ENCODE measurements at places on chromosomes 4 and X. TPM values are rescaled to one million over a fixed set of nuclear protein-coding genes. Genes with fewer than 3 reads are reported as not detected.

- DNase-seq: no peak
These were observed 99.6 kb downstream of the PCDH18 start for GRCh38 chr4:137432446-137433311.

- no peak for DNase-seq
These were observed 1972.6 kb downstream of the ARAP2 start for GRCh38 chr4:34271479-34272355.

DNA sequence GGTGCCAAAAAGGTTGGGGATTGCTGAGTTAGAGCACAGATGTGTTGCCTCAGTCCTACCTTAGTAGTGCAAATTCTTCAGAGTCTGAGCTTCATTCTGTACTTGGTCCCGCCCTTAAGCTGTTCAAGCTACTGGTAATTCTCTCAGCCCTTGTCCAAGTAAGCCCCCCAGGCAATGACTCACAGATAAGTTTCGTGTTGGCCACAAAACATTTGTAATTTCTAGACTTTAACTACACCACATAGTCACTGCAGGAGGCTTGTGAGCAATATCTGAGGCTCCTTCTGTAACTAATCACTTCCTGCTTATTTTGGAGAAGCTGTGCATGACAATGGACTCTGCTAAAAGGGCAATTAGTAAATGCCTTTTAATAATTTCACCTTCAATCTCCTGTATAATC, 1420.5 kb downstream of the PCDH7 start:
- DNase-seq: no peak

- no peak for DNase-seq
These were observed 100.5 kb downstream of the PTCHD1 start for GRCh38 chrX:23435108-23435507.

DNA sequence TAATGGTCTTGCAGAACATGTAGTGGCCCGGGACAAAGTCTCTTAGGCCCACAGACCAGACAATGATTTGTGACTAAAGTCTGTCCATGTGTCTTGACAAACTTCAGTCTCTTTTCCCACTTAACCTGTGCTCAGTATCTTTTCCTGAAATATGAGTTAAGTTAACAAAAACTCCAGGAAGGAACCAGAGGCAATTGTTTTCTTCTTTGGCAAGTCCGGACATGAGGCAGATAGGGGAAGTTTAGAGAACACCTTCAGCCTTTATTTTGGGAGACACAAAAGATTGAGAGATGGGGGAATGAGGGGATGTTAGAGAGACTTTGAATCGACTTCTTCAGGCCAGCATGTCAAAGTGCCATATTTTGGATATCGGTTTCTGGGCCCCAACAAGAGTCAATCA, 80.2 kb upstream of the FRMPD4 start:
- DNase-seq: no peak

ADAD1 gene
- polyA plus RNA-seq: not detected

- DNase-seq: no peak
These were observed 5.0 kb downstream of the RBM3 start for GRCh38 chrX:48579259-48579658.

KLHL34 gene
- 0.09 TPM for polyA plus RNA-seq

F8A2 gene
- not detected for polyA plus RNA-seq

Measured in renal cortex interstitium (tissue), 15 donors.